ENCODE measurements at places on chromosomes 4 and X.

GRCh38 chrX:148541584-148541940 is 41.1 kb downstream of the AFF2 start:
- DNase-seq = no peak

DNA sequence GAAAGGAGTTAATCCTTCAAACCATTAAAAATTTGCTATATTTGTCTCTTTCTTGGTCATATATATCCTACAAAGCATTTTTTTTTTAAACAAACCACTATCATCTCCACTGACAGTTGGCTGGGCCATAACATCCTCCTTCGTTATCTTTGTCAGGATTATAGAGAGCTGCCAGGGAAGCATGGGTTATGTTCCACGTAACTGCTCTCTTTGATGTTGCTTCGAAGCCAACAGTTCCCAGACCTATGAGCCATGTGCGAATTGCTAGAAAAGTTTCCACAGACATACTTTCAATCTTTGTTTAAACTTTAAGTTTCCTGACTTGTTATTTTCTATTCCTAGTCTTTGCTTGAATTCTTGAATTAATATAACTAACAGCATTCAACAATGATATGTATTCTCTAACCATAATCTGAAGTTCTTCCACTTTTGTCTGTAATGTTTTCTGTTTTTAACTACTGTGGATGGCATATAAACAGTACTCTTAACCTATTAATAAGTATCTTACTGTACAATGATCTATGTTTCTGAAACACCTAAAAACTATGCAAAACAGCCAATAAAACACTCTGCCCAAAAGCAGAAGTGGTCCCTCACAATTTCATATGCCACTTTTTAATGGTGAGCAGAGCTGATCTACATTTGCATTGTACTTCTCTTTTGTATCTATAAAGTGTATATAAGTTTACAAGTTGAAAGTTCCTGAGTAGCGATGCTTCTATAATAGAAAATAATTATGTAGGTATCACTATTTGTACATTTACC is 37.9 kb downstream of the EREG start:
- DNase-seq = no peak

DNA sequence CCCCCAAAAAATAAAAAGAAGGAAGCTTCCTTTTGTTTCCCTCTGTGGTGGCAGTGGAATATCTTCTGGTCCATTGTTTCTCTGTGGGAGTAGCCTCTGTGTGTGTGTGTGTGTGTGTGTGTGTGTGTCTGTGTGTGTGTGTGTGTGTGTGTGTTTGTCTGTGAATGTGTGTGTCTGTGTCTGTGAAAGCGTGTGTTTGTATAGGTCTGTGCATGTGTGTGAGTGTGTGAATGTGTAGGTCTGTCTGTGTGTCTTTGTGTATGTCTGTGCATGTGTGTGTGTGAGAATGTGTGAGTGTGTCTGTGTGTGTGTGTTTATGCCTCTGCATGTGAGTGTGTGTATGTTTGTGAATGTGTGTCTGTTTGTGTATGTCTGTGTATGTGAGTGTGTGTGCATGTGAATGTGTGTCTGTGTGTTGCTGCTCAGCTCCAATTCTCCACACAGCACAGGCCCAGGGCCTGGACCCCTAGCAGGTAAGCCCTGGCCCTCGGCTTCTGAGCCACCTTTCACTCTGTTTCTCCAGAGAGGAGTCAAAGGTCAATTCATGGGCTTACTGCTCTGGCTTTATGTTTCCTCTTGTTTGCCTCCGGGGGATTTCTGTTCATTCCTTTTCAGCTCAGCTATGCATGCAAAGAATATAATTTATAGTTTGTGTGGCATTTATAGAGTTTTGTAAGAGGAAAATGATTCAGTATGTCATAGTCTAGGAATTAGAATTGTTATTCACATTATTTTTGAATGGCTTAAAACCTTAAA is 89.8 kb downstream of the UCHL1 start:
- DNase-seq = no peak

DNA sequence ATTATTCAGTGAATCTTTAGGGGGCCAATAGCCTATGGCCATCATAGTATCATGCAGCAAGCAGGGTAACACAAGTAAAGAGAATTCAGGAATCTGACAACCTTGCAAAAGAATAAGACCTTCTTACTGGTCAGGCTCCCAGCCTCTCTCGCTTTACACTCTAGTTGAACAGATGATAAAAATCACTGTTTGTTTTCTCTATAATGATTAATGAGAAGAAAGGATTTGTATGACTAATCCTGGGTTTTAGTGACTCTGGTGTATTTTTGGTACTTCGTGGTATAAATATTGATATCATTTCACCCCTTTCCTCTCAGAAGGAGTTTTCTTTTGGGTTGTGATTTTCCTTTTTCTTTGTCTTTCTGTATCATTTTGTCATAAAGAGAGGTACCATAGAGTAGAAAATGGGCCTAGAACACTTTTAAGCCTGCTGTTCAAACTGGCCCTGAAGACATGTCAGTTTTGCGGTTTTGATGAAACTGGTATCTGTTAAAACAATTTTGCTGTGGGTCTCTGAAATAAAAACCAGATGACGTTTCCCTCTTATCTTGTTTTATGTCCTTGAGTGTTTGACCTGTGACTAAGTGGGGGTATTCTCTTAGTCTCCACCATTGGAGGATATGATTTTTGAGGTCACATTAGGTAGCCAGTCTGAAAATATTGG is 294.9 kb upstream of the TBX22 start:
- no peak for DNase-seq

GRCh38 chr4:175773566-175773965 is 38.5 kb downstream of the GPM6A start:
- no peak for DNase-seq

- no peak for DNase-seq
Measured at GRCh38 chr4:74324262-74324661, 16.0 kb downstream of the EPGN start.

- DNase-seq = no peak
Measured at GRCh38 chr4:122616915-122617596, 3.8 kb downstream of the IL21 start.

GRCh38 chrX:149818652-149819051 is 36.9 kb downstream of the MAGEA9 start:
- DNase-seq = no peak

DNA sequence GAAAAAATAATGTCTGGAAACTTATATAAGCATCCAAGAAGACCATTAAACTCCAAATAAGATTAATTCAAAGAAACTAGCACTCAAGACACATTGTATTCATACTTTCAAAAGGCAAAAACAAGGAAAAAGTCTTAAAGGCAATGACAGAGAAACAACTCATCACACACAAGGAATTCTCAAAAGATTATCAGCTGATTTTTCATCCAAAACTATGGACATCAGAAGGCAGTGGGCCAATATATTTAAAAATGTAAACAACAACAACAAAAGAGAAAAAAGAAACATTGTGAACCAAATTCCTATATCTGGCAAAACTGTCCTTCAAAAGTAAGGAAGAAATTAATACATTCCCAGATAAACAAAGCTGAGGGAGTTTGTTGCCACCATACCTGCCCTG is 711.4 kb upstream of the GALNTL6 start:
- no peak for DNase-seq

DNA sequence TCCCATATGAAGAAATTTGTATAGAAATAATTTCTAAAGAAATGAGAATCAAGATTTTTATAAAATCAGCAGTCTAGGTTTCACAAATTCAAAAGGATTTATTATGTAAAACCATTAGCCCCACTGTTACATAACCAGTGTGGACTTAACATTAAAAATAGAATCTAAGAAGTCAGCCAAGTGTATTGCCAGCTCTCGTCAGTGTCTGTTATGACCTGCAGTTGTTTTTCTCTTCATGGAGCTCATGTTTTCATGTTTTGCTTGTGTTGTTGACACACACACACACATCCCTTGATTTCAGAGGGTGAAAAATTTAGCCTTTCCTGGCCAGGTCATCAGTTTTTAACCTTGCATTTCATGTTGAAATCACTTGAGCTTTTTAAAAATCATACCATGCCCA is 39.5 kb downstream of the USP38 start:
- DNase-seq = no peak

GRCh38 chr4:170088716-170089115 is 1.0 kb downstream of the AADAT start:
- no peak for DNase-seq

- no peak for DNase-seq
Measured at GRCh38 chrX:114611018-114611619, 27.2 kb downstream of the HTR2C start.

DNA sequence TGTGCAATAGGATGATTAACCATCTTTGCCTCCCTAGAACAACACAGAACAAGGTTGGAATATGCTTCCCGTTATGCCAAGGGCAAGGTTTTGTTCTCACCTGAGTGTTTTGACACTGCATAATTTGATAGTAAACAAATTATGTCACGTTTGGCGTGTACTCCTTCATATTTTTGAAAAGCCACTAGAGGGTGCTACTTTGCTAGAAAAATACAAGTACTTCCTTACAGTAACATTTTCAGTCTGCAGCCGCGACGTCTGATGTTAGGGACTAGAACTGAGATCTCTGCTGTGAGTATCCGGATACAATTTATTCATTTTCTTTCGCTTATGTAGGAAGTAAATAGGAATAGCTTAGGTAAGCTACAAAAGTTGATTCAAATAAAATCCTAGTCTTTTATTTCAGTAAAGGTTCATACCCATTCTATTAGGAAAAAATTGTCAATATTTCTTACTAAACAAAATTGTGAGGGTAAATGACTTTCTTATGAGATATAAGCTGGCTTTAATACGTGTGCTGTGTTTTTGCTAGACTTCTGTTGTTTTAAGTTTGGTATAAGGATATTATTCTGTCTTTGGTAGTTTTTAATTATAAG is 181.1 kb upstream of the WDFY3 start:
- DNase-seq = no peak

DNA sequence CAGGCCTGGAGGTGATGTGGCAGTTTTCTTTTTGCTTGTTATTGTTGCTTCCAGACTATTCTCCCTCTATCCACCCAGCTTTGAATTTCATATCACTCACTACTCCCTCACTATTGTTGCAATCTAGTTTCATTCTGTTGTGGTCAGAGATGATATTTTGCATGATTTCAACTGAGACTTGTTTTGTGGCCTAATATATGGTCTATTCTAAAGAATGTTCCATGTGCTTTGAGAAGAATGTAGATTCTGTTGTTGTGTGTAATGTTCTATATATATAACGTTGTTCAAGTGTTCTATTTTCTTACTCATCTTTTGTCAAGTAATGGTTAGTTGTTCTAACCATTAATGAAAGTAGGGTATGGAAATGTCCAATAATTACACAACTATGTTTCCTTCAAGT is 59.0 kb downstream of the THOC2 start:
- DNase-seq = no peak

DNA sequence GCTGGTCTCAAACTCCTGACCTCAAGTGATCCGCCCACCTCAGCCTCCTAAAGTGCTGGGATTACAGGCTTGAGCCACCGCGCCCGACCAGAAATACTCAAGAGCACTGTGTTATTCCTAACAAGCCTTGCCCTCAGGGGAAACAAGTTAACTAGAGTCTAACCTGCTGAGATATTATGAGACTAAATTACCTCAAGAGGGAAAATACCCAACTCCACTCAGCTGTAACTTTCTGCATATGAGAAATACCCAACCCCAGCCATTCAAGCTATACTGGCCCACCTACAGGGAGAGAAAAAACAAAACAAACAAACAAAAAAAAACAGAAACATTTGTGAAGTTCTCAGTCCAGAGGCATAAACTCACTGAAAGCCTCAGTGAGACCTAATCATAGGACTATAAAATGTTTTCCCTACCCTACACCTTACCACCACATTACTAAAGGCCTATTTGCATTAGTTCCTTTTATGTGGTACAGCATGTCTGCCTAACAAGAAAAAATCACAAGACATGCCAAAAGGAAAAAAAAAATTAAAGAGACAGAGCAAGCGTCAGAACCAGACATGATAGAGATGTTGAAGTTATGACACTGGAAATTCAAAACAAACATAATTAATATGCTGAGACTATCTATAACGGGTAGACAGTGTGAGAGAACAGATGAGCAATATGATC is 876.0 kb downstream of the FSTL5 start:
- no peak for DNase-seq

DNA sequence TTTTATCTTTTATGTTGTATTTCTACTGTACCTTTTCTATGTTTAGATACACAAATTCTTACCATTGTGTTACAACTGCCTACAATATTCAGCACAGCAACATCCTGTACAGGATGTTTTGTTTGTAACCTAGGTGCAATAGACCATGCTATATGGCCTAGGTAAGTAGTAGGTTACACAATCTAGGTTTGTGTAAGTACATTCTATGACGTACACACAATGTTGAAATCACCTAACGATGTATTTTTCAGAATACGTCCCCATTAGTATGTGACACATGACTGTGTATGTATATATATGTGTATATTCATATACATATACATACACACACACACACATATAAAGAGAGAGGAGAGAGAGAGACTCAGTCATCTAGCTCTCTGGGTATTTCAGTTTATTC is 103.5 kb downstream of the CLNK start:
- DNase-seq = no peak

DNA sequence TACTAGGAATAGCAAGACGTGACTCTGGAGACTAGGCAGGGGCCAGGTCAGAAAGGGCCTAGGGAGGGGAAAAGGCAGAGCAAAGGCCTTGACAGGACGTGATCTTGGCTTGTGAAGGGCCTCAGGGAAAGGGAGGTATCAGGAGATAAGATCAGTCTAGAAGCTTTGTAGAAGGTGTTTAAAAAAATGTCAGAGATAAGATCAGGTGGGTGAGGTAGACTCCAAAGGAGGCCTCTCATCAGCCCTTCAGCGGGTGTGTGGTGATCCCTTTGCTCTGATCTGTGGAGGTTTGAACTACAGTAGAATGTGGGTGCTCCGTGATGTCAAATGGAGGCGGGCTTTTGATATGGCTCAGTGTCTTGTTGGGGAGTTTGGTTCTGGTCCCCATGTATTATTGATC is 78.8 kb upstream of the PRPS1 start:
- DNase-seq = no peak

DNA sequence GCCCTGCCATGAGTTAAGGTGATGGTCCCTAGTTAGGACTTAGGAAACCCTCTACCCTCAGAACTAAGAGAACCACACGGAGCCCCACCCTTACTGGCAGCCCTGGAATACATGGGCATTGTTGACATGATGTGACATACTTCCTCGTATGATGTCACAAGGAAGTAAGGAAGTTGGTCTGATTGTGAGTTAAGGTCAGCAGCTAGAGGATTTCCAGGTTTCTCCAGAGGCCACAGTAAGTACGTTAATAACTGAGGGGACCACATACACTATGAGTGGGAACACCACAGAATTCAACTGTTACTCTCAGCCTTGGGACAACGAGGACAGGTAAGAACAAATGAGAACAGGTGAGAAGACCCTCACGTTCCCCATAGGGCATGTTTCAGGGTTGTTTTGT is at the start of gene MAGEB5:
MAGEB5 (plus strand) TSS at position 301 of the 400 bp plus-strand sequence. CDS start 1,133 bp downstream, outside the sequence.
- no peak for DNase-seq

GRCh38 chr4:82260632-82261031 is 113.2 kb downstream of the HNRNPD start:
- no peak for DNase-seq

- DNase-seq = no peak
Measured at GRCh38 chr4:67549123-67549522, 3.8 kb upstream of the CENPC start.

- DNase-seq = no peak
Measured at GRCh38 chrX:109089359-109089758, 353.0 kb upstream of the IRS4 start.

Data from T-helper 2 cell (primary cell).